ENCODE measurements at places on chromosomes 6 and 20.
A peak's percentile ranks its signal among the peaks of the same experiment; 100 is the strongest.

DNA sequence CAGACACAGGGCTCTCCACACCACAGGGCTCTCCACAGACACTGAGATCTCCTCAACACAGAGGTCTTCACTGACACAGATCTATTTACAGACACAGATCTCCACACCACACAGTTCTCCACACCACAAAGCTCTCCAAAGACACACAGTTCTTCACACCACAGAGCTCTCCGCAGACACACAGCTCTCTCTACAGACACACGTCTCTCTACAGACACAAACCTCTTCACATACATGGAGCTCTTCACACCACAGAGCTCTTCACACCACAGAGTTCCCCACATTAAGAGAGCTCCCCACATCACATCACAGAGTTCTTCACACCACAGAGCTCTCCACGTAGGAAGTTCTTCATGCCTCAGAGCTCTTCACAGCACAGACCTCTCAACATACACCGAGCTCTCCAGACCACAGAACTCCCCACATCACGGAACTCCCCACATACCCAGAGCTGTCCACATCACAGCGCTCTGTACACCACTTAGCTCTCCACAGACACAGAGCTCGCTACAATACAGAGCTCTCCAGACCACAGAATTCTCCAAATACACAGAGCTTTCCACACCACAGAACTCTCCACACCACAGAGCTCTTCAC lies 53.9 kb downstream of the ERMARD start:
- DNase-seq = no peak

GRCh38 chr6:105606831-105607463 lies 204.1 kb upstream of the PREP start:
- DNase-seq = no peak

DNA sequence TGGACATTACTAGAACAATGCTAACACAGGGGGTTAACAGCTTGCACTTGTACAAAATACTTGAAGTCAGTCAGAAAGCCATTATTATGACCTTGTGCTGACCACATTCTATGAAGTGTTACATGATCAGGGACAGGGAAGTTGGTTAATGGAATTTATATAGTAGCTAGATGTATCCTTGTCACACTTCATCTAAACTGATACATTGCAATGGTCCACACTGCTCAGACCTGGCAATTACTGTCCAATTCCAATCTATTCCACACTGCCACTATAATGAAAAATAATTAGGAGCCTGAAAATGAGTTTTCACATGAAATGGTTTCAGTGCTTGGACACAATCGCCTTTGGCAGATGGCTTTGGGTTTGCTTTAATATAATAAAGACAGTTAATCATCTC lies 850.8 kb downstream of the EPHA7 start:
- no peak for DNase-seq

DNA sequence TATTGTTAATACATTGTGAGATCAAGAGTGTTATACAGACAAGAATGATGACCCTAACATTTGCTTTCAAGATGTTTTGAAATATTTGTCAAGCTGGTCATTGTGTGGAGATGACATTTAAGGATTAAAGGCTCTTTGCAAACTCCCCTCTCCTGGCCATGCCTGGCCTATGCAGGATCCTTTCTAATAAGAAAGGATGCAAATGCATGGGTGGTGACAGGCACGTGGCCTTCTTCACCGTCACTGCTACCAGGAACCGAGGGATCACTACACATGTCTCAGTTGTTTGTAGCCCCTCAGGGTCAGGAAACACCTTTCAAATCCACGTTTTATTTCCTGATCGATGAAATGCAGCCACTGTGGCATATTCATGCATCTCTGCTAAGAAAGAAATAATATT lies 419.7 kb downstream of the PRKN start:
- no peak for DNase-seq

GRCh38 chr6:158648682-158649131 lies 1.1 kb upstream of the SYTL3 start:
- DNase-seq = no peak

- no peak for DNase-seq
Observed at GRCh38 chr6:26660000-26660361, 435 bp upstream of the ZNF322 start.

DNA sequence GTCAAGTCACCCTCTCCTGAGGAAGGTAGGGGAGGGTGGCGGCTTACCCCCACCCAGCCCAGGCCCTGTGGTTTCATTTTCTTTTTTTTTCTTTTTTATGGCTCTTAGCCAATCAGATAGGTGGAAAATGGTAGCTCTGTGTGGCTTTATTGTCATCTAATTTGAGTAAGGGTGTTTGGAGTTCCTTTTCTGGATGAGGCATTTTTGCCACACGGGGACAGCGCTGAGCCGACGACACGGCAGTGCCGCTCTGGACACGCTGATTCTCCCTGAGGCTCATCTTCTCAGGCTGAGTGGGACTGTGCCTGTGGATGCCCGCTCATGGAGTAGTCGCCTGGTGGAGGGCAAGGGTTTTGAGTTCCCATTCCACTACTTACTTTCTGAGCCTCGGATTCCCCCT lies 37.6 kb upstream of the ANGPT4 start:
- no peak for DNase-seq

- peak; percentile 61 for DNase-seq
Observed at GRCh38 chr20:21259346-21259745, 43.8 kb upstream of the XRN2 start.

DNA sequence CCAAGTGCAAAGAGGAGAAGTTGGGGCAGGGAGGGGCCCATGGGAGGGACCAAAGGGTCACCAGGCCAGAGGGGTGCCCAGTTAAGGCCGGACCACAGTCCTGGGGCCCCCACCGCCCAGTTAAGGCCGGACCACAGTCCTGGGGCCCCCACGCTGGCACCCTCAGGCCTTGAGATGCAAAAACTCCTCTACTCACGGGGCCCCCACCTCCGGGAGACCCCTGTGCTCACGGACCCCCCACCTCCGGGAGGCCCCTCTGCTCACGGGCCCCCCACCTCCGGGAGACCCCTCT lies 16.9 kb downstream of the KCNQ2 start:
- no peak for DNase-seq

DNA sequence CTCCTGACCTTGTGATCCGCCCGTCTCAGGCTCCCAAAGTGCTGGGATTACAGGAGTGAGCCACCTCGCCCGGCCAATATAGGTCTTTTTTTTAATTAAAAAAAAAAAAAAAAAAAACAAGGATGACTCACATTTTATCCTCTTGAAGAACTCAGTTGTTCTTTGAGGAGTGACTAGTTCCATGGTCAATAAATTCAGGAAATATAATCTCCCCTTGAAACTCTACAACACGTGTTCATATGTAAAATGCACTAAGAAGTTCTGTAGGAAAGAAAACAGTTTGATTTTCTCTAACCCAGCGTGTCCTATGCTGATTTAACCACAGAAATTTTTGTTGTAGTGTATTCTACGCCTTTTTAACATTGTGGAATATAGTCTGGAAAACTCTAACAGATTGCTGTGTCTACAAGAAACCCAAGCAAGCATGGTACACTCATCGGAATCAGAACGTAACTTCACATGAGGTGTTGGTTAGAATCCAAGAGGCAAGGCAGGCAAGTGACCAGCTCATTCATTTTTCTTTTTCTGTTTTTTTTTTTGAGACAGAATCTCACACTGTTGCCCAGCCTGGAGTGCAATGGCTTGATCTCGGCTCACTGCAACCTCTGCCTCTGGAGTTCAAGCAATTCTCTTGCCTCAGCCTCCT lies 79.0 kb upstream of the ZNF217 start:
- DNase-seq = no peak

GRCh38 chr20:34986311-34987287 lies 30.9 kb downstream of the MYH7B start:
- no peak for DNase-seq

DNA sequence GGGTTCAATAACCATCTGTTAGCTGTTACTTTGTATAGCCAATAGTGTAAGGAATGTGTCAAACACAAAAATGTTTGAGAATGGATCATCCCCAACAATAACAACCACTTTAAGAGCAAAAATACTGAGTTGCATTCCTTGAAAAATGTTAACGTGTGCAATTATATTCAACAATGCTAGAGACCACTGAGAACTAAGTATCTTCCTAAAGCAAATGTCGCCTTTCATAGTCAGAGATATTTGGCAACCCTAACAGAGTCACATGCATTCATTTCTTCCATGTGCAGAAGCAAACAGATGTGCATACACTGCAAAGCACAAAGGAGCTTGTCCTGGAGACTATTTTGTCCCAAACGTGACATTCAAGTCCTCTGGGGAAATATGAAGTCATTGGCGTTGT lies 448.6 kb downstream of the GJA1 start:
- no peak for DNase-seq

DNA sequence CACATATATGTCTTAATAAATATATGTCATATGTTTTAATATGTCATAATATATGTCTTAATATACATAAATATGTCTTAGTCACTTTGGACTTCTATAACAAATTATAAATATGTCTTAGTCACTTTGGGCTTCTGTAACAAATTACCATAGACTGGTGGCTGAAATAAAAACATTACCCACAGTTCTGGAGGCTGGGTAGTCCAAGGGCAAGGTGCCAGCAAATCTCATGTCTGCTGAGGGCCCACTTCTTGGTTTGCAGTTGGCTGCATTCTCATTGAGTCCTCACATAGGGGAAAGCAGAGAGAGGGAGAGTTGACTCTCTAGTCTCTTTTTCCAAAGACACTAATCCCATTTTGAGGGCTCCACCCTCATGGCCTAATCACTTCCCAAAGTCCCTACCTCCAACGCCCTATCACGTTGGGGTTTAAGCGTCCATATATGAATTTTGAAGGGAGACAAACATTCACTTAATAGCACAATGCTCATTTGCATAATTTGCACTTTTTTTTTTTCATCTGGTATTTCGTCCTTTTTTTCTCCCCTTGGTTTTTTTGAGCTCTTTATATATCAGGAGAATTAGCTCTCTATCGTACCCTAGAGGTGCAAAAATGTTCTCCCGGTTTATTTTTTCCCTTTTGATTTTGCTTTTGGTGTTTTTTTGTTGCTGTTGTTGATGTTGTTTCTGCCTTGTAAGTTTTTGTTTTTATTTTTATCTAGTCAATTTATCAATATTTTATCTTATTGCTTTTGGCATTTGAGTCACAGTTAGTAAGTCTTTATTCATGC lies 266.4 kb downstream of the PLCB1 start:
- DNase-seq = no peak

GRCh38 chr6:47072667-47073066 lies 30.5 kb upstream of the ADGRF1 start:
- no peak for DNase-seq

DNA sequence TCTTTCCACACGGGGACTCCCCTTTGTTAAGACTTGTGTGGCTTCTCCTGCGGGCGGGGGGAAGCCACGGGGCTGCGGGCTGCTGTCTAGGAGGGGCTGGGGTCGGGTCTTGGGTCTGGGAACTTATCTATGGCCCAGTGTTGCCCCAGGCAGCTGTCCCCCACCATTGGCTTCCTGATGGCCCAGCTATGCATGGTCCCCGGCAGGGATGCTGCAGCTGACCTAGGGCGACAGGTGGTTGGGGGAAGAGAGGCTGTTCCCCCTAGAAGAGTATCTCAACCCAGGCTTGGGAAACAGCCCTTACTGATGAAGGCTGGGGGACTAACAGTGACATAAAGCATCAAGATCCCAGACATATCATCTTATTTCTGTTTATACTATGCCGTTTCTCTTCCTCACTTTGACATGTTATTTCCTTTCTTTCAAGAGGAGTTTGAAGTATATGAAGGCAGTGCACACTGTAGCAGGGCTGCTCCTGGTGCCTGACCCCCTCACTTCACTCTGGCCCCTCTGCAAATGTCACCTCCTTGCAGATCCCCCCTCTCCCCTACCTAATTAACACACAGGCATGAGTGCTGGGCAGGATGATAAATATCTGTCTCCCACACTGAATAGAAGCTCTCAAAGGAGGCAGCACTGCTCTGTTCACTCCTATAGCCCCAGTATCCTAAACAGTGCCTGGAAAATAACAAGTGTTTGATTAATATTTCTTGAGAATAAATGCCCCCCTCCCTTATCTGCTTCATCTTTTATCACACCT lies 87.0 kb downstream of the HIVEP2 start:
- no peak for DNase-seq

DNA sequence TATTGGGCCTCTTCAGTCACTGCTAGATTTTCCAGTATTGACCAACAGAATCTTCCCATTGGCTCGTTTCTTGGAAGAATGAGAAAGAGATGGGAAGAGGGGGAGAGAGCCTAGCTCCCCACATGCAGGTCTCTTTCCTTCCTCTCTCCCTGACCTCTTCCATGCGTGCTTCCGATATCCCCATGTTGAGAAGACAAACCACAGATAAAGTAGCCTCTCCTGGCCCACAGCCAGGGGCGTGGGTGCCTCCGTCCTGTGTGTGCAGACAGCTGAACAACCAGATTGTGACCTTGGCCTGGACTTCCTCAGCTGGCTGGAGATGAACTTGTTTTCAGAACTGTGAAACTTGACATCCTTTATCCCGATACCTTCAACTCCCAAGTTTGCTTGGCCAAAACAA lies 71.0 kb downstream of the EDN3 start:
- DNase-seq = no peak

GRCh38 chr6:105645958-105646357 lies 243.1 kb upstream of the PREP start:
- DNase-seq = no peak

DNA sequence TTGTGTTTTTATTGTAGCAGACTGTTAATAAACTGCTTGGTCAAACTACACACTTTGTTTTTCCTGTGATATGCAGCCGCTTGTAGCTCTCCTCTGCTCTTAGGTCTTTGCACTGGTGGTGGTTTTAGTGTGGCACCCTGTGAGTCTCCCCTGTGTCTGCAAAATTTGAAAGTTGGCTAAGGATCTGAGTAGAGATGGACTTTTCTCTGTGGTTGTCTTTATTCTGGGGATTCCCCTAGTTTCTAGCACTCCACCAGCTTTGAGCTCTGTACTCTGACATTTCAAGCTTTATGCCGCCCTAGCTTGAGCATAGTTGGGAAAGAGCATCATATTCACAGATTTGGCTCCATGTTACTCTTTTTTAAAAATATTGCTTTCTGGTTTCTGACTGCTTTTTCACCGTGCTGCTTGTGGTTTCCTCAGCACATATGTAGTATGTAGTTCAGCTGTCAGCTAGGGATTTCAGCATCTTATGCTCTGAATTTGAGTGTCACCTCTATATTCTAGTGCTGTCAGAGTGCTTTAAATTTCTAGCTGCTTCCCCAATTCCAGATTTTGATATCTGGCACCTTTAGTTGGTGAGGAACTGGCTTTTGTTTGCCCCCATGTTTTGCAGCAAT lies 25.4 kb downstream of the CDYL start:
- DNase-seq = no peak

GRCh38 chr6:144919560-144919959 lies 634.4 kb downstream of the UTRN start:
- no peak for DNase-seq

DNA sequence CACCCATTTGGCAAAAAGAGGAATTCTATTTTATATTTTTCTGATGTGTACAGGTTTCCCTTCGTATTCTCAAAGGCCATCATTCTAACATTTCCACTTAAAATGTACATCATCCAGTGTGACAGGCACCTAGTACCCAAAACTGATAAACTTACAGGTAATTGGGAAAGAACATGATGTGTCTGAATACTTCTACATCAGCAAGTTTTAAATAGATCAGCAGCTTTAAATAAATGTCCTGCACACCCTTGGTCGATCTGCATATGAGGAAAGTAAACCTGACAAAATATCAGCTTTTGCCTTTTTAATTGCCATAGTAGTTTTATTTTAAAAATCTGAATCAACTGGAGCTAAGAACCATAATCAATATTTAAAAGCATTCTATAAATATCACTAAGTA lies 26.5 kb downstream of the TOMM6 start:
- no peak for DNase-seq
